ENCODE measurements at places on chromosomes 5 and 9.
A peak's percentile ranks its signal among the peaks of the same experiment; 100 is the strongest.

DNA sequence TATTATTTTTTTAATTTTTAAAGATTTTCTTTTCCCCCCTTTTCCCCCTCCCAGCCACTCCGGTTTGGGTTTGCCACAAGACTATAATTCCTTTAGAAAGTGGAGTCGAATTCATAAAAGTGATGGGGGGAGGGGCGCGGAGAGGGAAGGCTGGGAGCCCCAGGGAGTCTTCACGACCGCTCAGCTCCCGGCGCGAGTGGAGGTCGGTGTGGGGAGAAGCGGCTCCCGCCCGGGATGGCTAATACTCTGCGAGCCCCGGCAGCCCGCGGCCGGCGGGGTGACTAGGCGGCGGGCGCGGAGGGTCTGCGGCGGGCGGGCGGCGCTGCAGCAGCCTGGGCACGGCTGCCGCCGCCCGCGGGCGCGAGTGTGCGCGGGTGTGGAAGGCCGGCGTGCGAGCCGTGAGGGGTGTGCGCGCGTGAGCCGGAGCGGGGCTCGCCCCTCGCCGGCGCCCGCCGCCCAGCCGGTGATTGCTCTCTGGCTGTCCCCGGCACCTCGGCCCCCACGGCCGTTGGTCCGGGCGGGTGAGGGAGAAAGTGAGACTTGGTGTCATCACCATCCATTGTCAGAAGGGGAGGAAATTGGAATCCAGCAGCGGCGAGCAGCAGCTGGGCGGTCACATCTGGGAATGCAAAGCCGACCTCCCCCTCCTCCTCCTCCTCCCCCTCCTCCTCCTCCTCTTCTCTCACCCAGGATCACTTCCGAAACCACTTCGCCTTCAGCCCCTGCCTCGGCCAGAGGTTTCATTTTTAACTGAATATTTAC, at the start of gene PARP8:
TSS of gene PARP8 (plus strand) at position 377 of the 762 bp plus-strand sequence. CDS start 459 bp downstream, outside the sequence.
- peak; percentile 17 for DNase-seq

- no peak for DNase-seq
Measured at GRCh38 chr5:15789642-15790041, 289.7 kb downstream of the FBXL7 start.

DNA sequence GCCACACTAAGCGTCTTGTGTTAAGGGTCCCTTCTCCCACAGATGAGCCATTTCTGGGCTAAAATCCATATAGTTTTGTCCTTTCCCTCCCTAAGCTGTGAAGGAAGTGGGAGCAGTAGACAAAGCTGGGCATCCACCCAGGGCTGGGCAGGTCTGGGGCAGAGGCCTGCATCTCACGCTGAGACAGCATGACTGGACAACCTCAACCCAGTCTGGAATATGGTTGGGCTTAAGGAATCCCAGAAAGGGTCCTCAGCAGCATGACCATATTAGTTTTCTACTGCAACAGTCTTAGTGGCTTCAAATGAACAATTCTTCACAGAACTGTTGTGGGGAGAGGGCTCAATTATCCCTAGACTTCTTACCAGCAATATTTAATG, 173.8 kb downstream of the AUH start:
- no peak for DNase-seq

GRCh38 chr9:124265551-124265950, 7.8 kb downstream of the NEK6 start:
- DNase-seq = no peak

DNA sequence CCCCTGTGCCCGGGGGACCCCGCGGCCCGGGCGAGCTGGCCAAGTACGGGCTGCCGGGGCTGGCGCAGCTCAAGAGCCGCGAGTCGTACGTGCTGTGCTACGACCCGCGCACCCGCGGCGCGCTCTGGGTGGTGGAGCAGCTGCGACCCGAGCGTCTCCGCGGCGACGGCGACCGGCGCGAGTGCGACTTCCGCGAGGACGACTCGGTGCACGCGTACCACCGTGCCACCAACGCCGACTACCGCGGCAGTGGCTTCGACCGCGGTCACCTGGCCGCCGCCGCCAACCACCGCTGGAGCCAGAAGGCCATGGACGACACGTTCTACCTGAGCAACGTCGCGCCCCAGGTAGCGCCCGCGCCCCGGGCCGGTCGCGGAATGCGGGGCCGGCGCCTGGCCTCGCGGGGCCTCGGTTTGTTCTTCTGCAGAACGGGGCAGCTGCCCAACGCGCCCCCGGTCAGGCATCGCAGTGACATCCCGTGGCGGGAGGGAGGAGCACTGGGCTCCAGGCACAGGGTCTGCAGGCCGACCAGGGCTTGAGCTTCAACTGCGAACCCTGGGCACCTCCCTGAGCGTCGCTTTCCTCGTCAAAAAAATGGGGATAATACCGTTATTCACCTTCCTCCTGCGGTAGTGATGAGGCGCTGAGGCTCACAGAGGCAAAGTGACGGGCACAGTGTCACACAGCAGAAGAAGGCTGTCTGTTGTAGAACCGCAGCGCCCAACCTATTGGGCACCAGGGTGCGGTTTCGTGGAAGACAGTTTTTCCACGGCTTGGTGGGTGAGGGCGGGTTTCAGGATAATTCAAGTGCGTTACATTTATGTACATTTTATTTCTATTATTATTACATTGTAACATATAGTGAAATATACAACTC, 777 bp downstream of the ENDOG start:
- DNase-seq = peak; percentile 52

DNA sequence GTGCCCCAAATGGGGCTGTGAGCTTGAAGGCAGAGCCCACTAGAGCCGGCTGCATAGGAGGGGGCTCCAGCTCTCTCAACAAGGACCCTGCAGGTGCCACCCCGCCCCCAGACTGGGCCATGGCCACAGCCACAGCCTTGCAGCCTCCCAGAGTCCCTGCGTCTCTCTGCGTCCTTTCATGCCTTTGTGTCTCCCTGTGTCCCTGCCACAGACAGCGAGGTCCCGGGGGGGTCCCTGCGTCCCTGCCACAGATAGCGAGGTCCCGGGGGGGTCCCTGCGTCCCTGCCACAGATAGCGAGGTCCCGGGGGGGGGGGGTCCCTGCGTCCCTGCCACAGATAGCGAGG, 6.3 kb downstream of the NOXA1 start:
- no peak for DNase-seq

DNA sequence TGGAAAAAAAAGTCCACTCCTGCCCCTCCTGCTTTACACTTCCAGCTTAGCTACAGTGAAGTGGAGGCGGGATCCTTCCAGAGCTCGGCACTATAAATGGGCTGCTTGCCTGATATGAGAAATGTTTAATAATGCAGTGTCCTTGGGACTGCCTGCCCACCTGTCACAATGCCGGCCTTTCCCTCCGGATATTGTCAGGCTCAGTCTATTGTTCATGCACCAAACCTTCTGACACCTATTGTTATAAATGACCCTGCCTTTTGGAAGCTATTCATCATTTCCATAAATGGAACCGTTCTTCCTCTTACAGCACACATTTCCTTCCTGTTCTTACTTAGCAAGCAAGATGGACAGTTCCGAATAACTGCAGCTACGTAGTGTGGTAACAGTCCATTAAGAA, 146.3 kb downstream of the DMAC1 start:
- no peak for DNase-seq

Measured in WERI-Rb-1 (cell line).